ENCODE measurements at places on chromosomes 13 and 19.

DNA sequence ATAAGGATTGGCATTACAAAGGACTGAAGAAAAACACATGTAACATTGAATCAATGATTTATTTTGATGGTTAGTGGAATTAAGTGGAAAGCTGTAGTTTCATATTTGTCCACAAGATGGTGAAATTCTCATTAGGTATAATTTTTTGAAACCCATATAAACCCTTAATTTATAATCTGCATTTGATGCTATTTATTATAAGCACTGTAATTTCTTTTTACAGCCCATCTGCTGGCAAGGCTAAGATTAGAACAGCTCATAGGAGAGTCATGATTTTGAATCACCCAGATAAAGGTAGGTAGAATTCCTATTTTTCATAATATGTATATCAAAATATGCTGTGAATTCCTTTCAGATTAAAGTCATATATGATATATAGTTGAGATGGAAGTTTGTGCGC lies 62.2 kb downstream of the DNAJC15 start:
- DNase-seq, result no peak

DNA sequence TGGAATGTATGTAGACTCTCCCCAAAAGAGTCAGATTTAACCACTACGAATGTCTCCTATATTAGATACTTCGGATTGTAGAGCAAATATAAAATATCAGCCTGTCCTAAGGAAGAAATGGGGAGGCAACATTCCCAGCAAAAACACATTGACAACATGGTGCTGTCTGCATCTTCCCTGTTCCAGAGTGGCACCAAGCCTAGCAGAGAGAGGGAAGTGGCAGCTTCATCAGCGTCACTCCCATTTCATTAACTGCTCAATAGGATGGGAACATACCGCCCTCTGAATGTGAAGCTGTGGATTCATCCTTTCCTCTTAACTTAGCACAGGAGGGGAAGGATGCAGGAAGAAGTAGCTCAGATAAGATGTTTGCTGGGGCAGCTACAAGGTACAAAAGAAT lies 45.4 kb downstream of the MYO16 start:
- DNase-seq, result no peak

GRCh38 chr13:113537205-113537604 lies 46.7 kb upstream of the DCUN1D2 start:
- DNase-seq, result no peak

GRCh38 chr19:39568604-39569003 lies 28.6 kb upstream of the EID2 start:
- no peak for DNase-seq

DNA sequence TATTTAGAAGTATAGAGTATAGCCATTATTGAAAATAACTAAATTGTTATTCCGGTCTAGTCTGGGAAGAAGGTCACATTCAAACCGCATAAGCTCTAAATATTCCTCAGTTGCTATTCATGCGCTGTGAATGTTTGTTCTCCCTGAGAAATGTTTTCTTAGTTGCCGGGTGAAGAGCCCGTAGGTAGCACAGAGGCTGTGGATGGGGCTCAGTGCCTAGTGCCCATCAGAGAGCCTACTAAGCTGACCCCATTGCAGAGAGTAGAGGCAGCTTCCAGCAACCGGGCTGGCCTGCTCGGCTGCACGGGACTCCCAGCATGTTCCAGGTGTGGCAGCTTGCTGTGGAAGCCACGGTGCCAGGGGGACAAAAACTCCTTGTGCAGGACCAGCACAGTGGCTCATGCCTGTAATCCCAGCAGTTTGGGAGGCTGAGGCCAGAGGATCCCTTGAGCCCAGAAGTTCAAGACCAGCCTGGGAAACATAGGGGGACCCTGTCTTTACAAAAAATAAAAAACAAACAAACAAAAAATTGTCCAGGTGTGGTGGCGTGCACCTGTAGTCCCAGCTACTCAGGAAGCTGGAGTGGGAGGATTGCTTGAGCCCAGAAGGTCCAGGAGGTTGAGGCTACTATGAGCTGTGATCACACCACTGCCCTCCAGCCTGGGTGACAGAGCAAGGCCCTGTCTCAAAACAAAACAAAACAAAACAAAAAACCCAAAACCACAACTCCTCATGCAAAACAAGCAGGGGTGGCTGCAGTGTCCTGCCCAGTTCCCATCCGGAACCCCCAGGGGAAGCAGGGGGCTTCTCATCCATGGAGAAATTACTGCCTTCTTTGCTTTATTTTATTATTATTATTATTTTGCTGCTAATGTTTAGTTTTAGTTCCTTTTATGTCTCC lies 82.5 kb downstream of the KCTD15 start:
- no peak for DNase-seq

- DNase-seq, result peak; percentile 30
Observed at GRCh38 chr19:29379257-29380021, 146.4 kb upstream of the VSTM2B start.

DNA sequence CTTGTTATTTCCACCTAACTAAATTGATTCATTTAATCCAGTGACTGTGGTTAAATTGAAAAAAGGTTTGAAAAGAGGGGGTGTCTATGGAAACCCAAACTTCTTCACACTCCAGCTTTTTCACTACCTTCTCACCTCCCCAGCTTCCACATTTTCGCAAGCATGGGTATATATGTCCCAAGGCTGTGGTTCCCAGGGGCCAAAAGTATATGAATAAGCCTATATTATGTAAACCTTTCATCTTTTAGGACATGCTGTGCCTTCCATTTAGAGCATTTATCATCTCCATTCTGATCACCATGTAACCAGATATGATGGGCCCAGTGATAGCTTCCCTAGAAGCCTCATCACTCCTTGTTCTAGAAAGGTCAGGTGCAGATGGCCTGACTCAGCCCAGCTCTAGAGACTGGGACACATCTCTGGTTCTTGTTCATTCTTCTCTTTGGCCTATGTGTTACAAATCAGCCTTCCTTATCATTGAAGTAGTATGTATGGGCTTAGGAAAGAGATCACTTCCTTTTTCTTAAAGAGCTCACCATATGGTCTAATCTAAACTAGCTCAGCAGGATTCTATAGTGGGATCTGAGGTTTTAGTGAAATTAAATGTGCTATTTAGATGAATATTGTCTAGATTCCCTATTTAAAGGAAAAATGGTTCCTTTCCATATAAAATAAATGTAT lies 19.5 kb upstream of the ARL11 start:
- DNase-seq, result no peak

GRCh38 chr13:45723798-45724197 lies 21.7 kb downstream of the CBY2 start:
- DNase-seq, result no peak

DNA sequence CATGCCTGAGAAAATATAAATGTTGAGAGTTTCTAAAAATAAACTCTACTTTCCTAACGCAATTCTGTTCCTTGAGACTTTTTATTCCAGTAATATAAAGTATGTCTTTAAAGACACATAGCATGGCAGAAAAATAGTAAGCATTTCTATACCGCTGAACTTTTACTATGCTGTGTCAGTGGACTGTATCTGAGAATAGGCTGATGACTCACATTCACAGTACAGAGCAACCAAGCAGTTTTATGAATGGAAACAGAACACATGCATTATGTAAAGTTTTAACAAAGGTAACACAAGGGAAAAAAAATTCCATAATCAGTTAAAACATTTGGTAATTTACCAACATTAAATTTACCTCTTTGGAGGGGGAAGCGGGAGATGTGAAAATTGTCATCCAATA lies 38.4 kb downstream of the ZDHHC20 start:
- no peak for DNase-seq

- no peak for DNase-seq
Observed at GRCh38 chr13:72194523-72194922, 327.5 kb upstream of the DACH1 start.

- no peak for DNase-seq
Observed at GRCh38 chr19:14774373-14774772, 4.0 kb downstream of the ADGRE2 start.

DNA sequence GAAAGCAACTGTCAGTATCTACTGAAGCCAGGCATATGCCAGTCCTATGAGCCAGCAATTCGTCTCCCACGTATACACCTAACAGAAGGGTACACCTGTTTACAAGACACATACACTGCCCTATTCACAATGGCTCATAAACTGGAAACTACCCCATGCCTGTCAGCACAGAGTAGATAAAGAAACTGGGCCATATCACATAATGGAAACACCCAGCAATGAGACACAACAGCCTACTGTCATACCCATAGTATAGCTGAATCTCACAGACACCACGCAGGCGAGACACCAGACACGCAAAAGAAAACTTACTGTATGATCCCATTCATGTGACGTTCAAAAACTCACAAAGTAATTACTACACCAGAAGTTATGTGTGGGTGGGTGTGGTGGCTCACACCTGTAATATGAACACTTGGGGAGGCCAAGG lies 15.7 kb downstream of the NOSIP start:
- no peak for DNase-seq

- no peak for DNase-seq
Observed at GRCh38 chr13:99686944-99687411, 185.7 kb downstream of the TM9SF2 start.

DNA sequence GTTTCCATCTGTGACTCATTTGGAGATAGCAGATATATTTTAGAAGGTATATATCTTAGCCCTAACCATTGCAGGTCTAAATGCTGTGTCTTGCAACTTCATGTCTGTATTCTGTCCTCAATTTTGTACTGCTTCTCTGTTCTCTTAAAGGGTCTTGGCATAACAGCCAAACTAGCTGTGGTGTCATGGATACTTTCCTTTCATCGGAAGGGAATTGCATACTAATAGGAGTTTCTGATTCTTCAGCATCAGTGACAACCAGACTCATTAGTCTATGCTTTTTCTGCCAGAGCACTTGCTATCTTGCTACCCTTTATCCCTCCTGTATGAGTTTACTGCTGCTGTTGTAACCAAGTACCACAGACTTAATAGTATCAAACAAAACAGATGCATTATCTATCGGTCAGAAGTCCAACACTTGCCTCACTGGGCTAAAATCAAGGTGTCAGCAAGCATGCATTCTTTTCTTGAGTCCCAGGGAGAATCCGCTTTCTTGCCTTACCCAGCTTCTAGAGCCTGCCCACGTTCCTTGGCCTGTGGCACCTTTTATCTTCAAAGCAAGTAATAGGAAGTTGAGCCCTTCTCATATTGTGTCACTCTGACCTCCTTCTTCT lies 253.1 kb downstream of the HS6ST3 start:
- DNase-seq, result no peak

DNA sequence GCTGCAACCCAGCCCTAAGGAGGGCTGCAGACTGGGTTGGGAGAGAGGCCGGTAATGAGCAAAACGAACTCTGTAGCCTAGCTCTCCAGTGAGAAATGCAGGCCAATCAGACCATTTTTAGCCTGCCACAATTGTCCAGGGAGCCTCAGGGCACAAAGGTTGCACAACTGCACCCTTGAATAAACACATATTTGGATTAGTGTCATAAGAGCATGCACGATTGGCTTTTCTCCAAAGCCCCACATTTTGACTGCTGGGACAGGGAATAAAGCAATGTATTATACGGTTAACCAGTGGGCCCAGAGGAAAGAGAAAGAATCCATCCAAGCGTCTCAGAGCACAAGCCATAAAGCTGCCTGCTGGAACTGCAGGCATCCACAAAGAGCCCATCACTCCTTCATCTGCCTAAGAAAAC lies 729.4 kb upstream of the SGCG start:
- no peak for DNase-seq

GRCh38 chr19:11335449-11336146 lies 3.9 kb downstream of the RAB3D start:
- no peak for DNase-seq

DNA sequence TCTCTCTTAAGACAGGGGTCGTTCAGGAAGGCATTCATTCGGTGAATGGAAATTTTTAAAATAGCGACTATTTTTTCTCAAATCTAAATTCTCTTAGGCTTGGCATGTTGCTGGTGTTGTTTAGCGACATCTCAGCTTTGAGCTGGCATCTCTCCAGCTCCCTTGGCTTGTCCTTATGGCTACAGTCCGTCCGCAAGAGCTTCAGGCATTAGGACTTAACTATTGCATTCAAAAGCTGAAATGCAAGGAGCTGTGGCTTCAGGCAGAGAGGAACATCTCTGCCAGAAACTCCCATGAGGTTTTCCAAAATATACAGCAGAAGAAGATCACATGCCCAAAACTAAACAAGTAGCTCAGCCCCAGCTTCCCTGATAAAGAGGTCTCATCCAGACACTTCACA lies 578.5 kb downstream of the EFNB2 start:
- no peak for DNase-seq

DNA sequence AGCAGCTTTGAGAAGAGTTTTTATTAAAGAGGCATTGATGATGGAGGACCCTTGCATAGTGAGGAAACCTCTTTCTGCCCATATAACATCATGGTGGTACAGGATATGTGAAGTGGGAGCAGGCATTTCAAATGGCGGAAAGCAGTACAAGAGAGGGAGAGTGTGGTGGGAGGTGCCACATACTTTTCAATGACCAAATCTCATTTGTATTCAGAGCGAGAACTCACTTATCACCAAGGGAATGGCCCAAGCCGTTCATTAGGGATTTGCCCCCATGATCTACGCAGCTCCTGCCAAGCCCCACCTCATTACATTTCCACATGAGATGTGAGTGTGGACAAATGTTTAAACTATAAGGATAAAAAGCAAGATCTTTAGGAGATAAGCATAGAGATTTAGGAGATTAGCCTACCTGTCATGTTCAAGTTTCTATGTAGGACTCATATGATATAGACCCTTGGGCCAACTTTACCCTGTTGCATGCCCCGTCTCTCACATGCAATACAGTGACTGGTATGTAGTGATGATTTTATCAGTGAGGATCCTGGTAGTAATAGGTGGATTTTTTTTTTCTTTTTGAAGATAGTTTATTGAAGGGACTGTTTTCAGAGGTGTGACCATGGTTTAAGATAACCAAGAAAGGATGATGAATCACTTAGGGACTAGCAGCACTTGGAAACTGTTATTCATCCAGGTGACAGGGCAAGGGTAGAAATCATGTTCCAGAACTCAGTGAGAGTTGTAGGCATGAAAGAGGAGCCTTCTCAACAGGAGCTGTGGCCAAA lies 38.3 kb downstream of the DNAJC15 start:
- no peak for DNase-seq

DNA sequence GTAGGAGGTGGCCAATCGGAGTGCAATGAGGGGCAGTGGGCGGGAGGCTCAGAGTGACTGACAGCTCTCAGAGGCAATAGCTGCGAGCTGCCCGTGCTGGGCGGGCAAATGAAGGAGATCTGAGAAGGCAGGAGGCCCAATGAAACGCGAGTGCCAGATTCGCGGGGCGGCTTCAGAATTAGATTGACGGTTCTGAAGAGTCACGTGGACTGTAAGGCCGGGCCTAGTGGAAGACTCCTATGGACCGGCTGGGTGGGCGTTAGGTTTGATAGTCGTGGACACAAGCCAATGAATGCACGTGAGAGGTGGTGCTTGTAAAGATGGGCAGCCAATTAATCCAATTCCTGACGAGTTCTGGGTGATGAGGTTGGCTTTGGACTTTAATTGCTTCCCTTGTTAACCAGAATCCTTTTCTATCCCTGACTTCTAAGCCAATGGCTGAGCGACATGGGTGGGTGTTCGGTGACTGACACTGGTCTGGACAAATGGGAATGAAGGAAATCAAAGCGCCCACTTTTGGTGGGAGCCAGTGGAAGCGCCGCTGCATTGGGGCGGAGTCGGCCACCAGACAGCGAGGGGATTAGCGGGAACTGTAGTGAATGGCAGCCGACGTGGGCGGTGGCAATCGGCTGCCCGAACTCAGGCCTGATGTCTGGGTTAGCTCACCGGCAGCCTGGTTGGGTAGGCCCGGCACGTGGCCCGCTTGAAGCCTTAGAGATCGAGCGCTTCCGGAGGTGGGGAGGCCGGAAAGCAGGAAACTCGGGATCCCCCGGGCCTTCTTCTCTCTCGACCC lies 524 bp upstream of the KHSRP start:
- peak; percentile 91 for DNase-seq

- no peak for DNase-seq
Observed at GRCh38 chr19:47253467-47253881, 2.9 kb upstream of the CCDC9 start.
